ENCODE measurements at places on chromosomes 5 and 9.

- no peak for DNase-seq
Observed at GRCh38 chr5:58458141-58458742, 1.6 kb downstream of the PLK2 start.

DNA sequence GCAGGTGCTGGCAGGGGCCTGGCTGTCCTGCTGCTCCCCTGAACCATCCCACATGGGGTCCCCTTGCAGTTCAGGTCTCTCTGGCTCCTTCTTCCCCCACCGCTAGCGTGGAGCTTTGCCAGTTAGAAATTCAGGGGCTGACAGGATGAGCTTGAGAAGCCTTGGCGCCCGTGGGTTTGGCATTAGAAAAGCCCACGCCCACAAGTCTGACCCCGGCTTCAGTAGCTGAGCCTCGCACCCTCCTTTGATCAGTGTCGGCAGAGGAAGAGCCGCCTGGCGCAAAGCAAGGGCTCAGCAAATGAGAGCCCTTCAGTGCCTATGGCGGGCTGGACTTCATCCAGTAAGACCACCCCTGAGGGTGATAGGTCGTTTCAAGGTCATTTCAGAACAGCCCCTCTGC, 30.1 kb upstream of the NCS1 start:
- no peak for DNase-seq

DNA sequence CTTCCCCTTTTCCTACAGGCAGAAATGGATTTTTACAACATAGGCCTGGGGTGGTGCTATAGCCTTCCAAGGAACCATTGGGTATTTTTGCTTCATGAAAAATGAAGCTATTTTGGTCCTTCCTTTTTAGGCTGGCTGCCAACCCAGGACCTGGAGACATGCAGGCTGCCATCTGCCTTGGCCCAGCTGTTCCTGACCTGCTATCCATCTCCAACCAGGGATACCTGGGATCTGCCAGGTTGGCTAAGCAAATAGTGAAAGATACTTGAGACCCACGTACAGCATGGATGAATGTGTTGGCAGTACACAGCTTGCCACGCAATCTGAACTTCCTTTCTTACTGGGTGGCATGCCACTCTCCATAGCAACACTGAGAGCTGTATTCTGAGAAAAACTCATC, 31.1 kb downstream of the MRPS27 start:
- no peak for DNase-seq

GRCh38 chr5:132026516-132027008, 15.1 kb upstream of the ACSL6 start:
- DNase-seq, result no peak

DNA sequence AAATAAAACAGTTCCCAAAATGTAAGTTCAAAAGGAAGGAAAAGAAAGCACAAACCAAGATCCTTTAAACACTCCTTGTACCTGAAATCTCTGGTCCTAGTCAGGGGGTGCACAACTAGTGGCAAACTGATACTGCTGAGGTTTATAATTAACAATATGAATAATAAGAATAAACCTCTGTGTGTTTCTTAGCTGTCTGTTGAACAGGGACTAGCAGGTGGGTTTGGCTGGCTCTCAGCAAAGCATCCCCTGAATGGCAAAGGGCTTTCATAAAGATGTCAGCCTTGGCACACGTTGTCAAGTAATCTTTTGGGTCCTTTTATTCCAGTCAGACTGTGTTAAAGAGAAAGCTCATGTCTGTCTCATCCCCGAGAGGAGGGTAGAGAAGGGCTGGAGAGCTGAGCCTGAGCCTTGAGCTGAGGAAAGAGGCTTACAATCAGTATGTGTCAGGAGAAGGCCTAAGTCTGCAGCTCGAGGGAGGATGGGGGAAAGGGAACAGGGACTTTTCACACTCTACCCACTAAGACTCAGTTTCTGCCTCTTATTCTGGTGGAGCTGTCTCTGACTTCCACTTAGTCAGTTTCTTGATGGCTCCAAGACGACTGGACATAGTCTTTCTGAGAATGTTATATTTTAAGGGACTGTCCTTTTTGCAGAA, 123.0 kb downstream of the GALNT10 start:
- no peak for DNase-seq

GRCh38 chr9:104553261-104553660, 15.7 kb upstream of the OR13C8 start:
- no peak for DNase-seq

DNA sequence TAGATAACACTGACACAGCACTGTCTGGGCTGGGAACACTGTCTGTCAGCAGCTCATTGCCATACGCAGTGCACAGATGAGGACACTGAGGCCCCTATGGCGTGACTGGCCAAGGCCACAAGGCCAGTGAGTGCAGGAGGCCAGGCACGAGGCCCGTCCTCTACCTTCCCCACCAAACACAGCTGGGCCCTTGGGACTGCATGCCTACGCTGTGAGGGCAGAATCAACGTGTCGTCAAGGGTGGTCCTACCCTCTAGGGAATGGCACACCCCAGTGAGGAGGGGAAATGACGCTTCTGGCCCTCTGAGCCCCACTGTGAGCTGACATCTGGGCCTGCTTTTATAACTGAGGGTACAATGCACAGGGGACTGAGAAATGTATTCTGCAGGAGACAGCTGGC, 42.1 kb upstream of the SLC25A51 start:
- no peak for DNase-seq

DNA sequence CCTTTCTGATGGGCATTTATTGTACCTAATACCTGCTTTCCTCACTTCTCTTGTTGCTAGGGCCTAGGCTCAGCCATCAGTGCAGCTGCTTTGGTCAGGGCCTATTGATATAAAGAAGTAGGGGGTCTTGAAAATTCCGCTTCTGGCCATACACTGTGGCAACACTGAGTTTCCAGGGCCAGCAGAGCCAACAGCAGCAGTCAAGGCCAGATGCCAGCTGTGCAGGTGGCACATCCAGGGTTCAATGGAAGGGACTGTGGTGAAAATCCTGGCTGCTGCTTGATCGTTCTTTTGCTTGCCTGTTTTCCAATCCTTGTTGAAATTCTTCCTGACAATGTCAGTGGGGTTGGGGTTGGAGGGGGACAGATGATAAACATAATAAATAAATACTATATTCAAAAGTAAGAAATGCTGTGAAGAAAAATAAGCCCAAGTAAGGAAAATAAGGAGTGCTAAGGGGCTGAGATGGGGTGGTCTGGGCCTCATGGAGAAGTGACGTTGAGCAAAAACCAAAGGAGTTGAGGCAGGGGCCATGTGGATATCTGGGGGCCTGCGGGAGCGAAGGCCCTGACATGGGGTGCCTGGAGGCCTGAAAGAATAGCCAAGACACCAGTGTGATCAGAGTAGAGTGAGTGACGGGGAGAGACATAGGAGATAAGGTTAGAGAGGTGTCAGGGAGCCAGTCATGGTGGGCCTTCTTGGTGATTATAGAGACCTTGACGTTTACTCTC, 91.0 kb upstream of the ALDH1B1 start:
- no peak for DNase-seq

Data from stimulated activated CD8-positive, alpha-beta memory T cell treated with anti-CD3 and anti-CD28 coated beads, Interleukin-2, amount 100 ng/mL, for 1 hour (primary cell).